ENCODE measurements at places on chromosomes 16 and 17.

- DNase-seq = no peak
Measured at GRCh38 chr17:82228842-82229697, at the start of gene SLC16A3. TSS of gene SLC16A3 (plus strand) at chr17:82229042. CDS start at chr17:82236009, 6,967 bp downstream.

DNA sequence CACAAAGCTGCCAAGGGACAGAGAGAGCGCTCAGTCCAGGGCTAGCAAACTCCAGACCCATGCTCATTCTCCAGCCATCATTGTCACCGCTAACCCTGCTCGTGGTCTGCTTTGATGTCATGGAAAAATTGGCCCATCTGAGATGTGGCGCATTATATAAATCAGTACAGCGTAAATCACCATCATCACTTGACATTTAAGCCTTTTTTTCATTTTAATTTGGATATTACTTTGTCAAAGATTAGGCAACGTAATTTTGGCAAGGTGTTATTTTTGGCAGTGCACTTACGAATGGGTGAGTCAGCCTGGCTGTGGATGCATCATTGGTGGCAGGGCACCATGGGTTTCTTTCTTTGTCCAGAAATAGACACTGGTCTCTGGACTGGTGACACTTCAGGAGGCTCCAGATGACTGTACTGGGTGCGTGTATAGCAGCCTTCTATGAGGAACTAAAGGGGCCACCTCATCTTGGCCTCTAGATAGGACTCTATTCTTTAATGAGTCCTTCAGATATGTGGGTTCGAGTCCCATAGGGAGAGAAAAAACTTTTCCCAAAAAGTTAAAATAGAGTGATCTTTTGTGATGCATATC is 166.3 kb downstream of the MSI2 start:
- no peak for DNase-seq

- DNase-seq = no peak
Measured at GRCh38 chr16:55875273-55875672, at the start of gene CES5A. TSS of gene CES5A (minus strand) at chr16:55875373. CDS start at chr16:55875221, 152 bp downstream.

DNA sequence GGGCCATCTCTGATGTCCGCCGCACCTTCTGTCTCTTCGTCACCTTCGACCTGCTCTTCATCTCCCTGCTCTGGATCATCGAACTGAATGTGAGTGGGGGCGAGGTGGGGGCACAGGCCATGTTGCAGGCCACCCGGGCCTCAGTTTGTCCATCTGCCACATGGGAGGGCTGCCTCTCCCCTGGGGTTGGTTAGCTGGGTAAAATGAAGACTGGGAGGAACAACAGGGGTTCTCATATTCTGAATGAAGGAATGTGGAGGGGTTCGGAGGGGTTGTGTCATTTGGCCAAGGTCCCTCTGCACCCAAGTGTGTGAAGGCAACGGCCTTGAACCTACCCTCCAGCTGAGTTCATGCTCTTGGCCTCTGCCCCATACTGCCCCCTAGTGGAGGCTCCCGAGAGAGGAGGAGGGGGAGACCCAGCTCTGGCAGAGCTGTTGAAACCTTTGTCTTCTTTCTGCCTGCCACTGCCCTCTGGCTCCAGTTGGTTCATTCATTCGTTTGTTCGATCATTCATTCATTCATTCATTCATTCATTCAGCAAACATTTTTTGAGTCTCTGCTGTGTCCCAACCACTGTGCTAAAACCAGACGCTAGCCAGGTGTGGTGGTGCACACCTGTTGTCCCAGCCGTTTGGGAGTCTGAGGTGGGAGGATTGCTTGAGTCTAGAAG is 11.4 kb upstream of the TCAP start:
- DNase-seq = no peak

- DNase-seq = peak; percentile 40
Measured at GRCh38 chr17:77530591-77530990, 389.8 kb downstream of the SEC14L1 start.

DNA sequence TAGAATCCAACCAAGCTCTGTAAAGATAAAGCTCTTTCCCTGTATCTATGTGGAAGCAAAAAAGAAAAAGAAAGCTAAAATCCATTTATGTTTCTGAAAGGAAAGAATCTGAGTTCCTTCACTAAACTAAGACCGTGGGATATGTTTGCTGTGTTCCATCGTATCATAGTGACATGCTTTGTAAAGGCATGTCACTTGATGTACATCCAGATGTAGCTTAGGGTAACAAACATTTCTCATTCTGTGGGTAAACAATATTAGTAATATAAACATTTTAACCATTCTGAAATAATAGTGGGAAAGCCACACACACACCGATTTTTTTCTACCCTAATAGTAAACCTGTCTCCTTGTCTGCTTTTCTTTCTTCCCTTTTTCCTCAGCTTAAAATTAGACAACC is 78.1 kb downstream of the TUBD1 start:
- no peak for DNase-seq

GRCh38 chr16:51807551-51807950 is 656.5 kb upstream of the SALL1 start:
- no peak for DNase-seq

DNA sequence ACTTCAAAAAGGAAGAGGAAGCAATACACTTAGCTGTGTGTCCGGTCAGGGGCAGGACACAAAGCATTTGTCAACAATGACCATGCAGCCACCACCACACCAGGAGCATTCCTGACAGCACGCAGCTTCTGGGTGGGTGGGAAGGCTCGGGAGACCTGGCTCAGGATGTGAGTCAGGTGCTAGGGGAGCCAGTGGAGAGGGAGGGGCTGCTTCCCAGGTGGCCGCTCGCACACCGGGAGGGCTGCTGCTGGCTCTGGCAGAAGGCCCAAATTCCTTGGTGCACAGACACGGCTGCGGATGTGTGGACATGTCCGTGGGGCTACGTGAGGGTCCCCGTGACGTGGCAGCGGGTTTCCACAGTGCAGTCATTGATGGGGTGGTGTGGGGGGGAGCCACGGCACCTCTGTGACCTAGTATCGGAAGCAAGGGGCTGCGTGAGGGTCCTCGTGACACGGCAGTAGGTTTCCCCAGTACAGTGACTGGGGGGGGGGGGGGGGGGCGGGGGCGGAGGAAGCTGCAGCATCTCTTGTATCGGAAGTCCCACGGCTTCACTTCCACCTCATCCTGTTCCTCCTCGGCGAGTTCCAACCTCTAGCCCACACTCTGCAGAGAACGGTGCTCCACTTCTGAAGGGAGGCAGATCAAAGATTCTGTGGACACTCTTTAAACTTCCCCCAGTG is 112.8 kb downstream of the ZNF778 start:
- no peak for DNase-seq

GRCh38 chr17:55279788-55280187 is 15.0 kb downstream of the HLF start:
- no peak for DNase-seq

DNA sequence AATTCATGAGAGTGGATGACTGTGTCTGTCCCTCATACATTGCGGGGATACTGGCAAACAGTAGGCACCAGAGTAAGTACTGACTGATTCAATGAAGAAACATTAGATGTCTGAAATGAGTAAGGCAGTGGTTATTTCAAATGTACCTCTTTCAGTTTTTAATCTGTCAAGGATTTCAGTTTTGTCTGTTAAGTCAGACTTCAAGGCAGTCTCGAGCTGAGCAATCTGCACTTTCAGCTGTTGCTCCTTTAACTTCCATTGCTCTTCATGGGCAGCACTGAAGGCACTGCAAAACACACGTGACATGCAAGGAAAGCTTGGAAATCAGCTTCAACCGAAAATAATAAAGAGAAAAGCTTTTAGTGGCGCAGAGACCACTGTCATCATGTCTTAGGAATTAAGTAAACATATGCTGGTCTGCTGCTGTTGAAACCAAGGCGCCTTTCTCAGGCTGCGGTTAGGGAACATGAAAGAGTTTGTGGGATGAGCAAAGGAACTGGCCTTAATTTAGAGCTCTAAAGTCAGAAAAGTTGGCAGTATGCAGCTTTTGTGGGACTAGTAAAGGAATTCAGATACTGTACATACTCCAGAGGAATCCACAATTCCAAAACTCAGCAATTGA is 38.8 kb downstream of the RPGRIP1L start:
- DNase-seq = no peak

DNA sequence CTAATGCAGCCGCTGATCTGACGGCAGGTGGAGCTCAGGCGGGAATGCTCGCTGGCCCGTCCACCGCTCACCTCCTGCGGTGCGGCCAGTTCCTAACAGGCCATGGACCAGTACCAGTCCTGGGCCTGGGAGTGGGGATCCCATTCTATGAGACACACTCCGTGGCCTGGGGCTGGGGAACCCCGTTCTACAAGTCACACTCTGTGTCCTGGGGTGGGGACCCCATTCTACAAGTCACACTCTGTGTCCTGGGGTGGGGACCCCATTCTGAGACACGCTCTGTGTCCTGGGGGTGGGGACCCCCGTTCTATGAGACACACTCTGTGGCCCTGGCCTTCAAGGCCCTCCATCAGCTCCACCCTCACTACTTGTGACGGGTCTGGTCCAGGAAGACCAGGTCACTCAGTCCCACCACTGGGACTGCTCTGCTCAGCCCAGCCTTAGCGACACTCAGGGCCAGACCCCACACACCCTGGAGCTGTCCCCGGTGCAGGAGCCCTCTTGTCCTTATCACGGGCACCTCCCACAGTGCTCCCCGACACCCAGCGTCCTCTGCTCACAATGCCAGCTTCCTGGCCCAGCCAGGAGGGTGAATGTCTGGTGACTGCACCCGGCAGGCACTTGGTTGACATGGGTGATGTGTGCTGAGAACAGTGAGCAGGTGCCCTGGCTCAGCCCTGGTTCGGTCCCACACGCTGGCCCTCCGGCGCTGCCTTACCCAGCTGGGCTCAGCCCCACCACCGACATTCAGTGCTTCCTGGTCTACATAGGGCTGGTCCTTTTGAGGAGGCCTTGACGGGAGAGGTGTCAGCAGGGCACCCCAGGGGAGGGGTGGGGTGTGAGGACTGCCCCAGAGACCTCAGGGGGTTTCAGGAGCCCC is 89.1 kb downstream of the TBC1D16 start:
- peak; percentile 63 for DNase-seq

DNA sequence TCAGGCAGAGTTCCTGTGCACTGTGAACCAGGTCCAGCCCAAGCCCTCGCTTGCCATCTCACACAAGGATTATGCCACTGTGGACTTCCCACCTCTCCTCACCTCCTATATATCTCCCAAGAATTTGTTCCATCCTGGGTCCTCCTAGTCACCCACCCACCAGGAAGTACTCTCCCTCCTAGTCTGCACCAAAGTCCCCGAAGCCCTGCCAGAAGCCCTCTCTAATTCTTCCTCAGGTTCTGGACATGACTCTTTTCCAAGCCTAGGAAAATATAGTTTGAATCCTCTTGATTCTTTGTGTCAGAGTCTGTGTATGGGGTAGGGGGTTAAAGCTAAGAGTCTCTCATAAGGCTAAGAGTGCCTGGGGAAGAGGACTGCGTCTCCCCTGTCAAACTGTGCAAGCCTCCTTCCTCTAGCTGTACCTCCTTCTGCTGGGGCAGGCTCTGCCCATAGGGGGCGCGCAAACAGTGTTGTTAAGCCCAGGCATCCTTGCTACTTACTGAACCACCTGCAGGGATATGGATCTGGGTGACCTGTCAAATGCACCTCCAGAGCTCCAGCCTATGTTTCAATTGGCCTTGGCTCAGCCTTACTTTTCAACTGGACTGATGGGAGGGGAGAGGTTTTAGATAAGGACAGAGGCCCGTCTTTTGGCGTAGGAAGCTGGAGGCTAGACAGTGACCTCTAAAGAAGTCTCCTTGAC is 16.6 kb upstream of the DLX4 start:
- DNase-seq = no peak

DNA sequence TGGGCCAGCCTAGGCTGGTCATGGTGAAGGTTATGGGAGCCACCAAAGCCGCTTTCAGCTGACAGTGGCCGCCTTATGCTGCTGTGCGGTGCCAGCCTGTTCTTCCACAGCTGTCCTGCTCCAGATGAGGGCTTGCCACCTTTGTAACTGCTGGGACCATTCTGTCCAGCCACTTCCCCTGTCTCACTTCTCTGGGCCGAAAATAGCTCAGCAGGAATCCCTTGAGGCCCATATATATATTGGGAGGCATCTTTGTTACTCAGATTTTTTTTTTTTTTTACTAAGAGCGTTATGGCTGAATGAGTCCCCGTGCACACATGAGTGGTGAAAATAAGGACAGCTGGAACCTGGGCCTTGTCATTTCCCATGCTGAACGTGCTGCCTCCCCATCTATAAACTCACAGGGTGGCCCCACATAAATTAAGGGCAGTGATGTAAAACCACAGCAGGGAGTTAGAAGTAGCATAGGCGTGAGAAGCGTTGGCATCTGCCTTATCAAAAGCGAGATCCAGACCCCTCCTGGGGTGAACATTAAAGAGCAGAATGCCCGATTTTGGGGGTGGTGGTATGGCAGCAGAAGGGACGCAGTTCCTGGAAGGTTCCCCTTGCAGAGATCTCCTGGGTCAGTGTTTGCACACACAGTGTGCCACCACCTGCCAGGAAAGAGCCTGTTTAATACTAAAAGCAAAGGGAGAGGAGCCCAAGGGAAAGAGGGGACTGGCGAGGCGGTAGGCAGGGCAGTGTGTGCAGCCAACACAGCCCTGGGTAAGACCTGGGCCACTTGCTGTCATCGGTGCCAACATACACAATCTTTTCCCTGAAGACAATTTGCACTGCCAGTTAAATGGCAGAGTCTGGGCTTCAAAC is 57.8 kb downstream of the USP43 start:
- DNase-seq = no peak
